Mammary epithelial cell (primary cell): ENCODE measurements at places on chromosomes 6 and 20. TPM values are rescaled to one million over a fixed set of nuclear protein-coding genes. Genes with fewer than 3 reads are reported as not detected.

HLA-DQA1 gene
- total RNA-seq: not detected

INSM1 gene
- total RNA-seq: not detected

HLA-DPA1 gene
- not detected in 2 replicates for total RNA-seq

CLIC5 gene
- not detected in 2 replicates for total RNA-seq

HLA-DRB1 gene
- total RNA-seq: 0.83 TPM

C6orf52 gene
- total RNA-seq: 2.1 TPM in 1 of 2 replicates, not detected in the other

ZNF292 gene
- 27.5 TPM for total RNA-seq

LGSN gene
- total RNA-seq: not detected in 2 replicates

PSORS1C1 gene
- 3.7 TPM for total RNA-seq

KIF25 gene
- total RNA-seq: not detected in 2 replicates
